Retina (tissue), 1 donor: ENCODE measurements at places on chromosomes 7 and 10.

- DNase-seq, result no peak
Observed at GRCh38 chr7:34277016-34277802, 371.9 kb downstream of the BMPER start.

DNA sequence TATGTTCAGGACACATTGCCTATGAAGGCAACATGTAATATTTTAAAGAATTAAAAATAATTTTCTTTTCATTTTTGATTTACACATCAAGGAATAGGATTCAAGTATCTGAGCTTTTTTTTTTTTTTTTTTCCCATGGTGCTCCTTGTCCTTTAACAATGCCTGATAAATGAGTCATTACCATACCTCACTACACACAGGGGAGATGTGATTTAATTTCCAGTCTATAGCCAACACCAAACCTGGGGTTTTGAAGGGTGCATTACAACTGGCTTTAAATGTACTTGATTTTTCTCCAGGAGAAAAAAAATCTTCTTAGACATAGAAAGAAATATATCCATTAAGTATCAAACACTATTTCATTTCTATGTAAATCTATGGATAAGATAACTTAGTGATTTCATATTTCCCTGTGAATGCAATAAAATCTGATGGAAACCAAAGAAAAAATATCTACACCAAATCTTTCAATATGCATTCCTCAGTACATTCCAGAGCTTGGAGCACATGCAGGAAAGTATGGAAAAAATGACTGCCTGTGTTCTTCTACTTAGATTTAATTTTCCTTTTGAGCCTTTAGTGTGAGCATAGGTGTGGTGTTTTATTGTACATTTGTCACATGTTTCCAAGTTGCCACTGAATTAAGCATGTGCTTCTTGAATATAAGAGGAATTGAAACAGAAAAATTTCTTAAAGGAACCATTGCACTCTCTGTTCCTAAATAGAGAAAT, 204.8 kb upstream of the MEOX2 start:
- DNase-seq, result no peak

- no peak for DNase-seq
Observed at GRCh38 chr7:150738092-150738491, 874 bp downstream of the GIMAP5 start.

GRCh38 chr7:115676080-115676479, 354.5 kb downstream of the TFEC start:
- DNase-seq, result peak; percentile 47

DNA sequence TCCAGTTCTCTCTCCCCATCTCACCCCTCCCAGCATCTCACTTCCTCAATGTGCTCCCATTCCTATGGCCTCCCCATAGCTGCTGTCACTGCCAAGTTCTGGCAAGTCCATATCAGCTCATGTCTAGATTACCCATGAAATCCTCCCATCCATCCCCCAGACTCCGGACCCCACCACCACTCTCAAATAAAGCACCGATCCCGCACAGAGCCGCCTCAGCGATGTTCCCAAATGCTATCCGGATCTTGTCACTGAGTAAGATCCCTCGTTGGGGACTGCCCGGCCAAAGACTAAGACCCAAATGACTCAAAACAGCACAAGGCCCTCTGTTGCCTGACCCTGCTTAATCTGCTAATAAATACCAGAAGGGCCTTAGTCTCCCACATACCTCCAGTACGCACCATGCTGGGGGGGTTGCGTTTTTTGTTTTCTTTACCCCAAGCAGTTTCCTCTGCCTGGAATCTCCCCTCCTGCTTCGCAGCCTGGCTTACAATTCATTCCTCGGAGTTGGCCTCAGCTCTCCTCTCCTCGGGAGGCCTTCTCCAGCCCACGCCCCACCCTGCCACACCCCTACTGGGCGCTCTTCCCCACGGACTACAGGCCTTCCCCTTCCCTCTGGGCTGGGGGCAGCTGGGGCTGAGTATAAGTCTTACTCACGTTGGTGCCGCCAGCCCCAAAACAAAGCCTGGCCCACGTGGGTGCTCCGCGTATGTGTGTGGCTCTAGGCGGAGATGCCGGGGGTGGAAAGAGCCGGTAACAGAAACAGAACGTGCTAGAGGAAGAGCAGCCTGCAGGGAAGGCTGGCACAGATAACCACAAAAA, 1.8 kb upstream of the DUSP5 start:
- DNase-seq, result peak; percentile 57

DNA sequence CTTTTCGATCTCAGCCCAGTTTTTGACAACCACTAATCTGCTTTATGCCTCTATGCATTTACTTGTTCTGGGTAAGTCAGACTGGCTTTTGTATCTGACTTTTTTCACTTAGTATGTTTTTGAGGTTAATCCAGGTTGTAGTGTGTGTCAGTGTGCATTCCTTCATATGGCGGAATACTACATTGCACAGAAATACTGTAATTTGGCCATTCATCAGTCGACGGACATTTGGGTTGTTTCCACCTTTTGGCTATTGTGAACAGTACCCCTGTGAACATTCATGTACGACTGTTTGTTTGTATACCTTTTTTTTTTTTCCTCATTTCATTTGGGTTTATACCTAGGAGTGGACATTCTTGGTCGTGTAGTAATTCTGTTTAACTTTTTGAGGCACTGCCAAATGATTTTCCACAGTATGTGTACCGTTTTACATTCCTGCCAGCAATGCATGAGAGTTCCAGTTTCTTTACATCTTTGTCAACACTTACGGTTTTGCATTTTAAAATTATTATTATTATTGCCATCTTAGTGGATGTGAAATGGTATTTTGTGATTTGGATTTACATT, 57.4 kb downstream of the MKLN1 start:
- no peak for DNase-seq

- no peak for DNase-seq
Observed at GRCh38 chr10:52836816-52837215, 64.2 kb upstream of the MBL2 start.

DNA sequence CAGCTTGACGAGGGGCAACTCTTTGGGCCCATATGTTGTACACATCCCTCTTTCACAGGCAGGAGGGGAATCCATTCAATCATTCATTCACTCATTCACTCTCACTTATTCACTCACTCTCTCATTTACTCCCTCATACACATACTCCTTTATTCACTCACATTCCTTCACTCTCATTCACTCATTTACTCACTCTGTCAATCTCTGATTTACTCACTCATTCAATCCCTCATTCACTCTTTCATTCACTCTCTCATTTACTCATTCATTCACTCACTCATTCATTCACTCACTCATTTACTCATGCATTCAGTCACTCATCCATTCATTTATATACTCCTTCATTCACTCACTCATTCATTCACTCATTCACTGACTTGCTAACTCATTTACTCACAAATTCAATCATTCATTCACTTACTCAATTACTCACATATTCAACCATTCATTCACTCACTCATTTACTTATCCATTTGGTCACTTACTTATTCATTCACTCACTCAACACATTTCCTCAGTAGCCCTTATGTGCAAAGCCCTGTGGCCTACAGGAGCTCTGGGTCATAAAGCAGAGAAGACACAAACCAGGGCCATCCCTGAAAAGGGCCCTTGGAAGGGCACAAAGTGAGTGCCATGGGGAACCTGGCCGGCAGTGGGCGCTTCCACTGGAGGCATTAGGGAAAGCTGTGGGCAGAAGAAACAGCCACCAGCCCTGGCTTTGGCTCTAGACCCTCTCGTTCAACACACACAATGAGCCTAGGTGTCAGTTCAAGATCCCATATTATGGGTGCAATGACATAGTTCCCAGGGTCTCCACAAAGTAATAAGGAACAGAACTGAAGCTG, 26.0 kb downstream of the HIP1 start:
- no peak for DNase-seq

DNA sequence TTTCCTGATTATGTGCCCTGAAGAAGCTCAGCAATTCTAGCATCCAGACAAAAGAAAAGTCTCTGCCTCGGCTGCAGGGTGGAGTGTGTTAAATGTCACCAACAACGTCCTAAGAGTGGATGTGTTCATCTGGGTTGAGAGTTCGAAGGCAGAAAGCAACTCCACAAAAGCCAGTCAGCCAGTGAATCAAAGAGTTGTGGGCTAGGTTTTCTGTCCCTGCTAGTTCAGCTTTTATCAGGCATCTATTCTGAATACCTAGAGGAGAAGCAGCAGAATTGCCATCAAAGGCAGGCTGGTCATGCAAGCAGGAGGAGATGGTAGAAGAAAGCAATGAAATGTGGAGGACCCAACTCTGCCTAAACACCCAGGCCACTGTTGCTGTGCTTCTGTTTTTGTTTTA, 205.2 kb downstream of the KLF6 start:
- no peak for DNase-seq

DNA sequence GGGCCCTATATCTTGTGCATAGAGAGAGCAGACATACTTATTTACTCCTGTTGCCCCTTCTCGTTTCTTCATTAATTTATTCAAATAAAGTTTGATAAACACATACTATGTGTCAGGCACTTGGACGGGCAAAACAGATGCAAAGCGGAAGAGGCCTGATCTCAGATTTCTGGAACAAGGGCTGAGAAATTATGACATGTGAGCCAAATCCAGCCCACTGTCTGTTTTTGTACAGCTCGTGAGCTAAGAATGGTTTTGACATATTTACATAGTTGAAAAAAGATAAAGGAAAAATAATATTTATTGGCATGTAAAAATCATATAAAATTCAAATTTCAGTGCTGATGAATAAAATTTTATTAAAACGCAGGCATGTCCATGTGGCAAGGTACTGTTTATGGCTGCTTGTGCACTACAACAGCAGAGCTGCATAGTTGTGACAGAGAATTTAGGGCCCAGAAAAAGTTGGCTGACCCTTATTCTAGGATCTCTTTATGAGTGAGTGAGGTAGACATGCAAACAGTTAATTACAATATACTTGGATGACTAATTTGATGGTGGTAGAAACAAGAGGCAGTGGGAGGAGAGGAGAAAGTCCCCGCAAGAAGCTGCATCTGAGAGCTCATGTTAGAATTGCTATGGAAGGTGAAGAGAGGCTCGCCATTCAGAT, 68.1 kb upstream of the ITPRID1 start:
- no peak for DNase-seq

DNA sequence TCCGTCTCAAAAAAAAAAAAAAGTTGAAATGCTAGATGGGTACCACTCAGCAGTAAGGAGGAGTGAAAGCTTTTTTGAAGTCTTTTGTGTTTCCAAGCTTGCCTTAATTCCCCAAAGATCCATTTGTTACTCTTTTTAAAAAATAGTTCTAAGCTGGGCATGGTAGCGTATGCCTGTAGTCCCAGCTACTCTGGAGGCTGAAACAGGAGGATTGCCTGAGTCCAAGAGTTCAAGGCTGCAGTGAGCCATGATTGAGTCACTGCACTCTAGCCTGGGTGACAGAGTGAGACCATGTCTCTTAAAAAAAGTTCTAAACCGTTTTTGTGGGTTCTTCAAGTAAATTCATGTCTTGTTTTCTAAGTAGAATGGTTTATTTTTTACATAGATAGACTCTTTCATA, 5.3 kb downstream of the TBC1D12 start:
- DNase-seq, result no peak

GRCh38 chr10:78754269-78755062, 314.3 kb upstream of the ZMIZ1 start:
- DNase-seq, result peak; percentile 51

- DNase-seq, result no peak
Observed at GRCh38 chr7:7272294-7272693, 90.0 kb downstream of the C1GALT1 start.

GRCh38 chr10:31906039-31906438, 22.6 kb downstream of the ARHGAP12 start:
- no peak for DNase-seq

DNA sequence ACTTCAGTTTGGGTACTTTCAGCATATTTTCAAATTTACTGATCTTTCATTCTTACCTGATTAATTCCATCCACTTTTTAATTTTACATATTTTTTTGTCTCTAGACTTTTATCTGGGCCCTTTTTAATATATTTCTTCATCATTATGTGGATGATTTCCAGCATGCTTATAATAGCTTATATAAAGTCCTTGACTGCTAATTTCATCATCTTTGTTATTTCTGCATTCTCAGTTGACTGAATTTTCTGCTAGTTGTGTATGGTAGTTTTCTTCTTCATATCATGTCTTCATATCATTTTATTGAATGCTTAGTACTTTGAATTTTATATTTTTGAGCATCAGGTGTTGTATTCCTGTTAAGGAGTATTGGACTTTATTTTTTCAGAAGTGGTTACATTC, 39.6 kb downstream of the STAM start:
- no peak for DNase-seq

GRCh38 chr7:21550821-21551531, 8.1 kb downstream of the DNAH11 start:
- no peak for DNase-seq

DNA sequence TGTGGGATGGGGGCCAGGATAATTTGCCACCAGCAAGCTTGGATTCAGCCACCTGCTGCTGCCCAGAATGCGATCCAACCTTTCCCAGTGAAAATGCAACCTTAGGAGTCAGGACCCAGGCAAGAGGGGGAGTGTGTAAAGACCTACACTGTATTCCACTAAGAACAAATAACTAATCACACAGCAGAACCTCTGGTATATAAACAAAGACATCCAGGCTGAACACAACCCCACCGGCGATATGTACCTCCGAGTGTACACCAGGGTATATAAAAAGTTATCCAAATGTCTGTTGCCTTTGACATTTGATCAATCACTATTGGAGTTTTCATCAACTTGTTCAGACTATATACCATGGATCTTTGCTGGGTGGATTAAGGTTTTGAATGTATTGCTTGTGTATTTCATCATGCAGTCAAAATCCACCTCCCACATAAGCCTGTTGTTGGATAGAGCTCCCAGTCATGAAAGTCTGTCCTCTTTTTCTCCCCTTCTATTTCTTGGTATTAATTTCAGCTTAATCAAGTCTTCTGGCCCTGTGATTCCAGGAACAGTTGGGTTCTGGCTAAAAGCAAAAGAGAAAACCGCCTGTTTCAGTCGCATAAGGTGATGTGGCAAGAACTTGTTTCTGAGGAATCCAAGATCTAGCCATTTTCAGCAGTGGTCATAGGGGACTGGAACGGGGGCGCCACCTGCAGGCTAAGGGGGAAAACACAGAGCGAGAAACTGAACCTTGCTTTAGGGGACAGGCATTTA, 290.7 kb downstream of the CCDC3 start:
- peak; percentile 82 for DNase-seq

- DNase-seq, result peak; percentile 66
Observed at GRCh38 chr7:134605978-134606923, 40.4 kb upstream of the BPGM start.

DNA sequence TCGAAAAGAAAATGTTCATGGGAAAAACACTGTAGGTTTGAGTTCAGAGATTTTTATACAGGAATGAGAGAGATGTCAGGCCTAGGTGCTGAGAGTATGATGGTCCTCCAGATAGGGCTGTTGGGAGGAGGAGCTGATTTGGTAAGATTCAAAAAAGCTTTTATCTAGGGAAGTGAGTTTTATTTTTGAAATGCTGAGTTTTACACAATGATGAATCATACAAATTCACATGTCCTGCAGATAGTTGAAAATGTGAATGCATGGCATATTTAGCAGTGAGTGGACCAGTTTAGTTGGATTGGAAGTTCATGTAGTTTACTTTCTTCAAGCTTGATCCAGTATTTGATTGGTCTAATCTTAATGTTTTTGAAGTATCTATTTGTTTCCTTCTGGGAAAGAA, 154.8 kb downstream of the LRRC4 start:
- no peak for DNase-seq
